ENCODE measurements at places on chromosomes 7 and 10. TPM values are rescaled to one million over a fixed set of nuclear protein-coding genes. Genes with fewer than 3 reads are reported as not detected.

The RSPH10B gene
- total RNA-seq, result 4.0 TPM

The HACD1 gene
- 7.1 TPM for total RNA-seq

The ANKRD2 gene
- total RNA-seq, result 1.6 TPM

The MYL7 gene
- 4.7 TPM for total RNA-seq

The TAS2R39 gene
- not detected for total RNA-seq

The TCTN3 gene
- total RNA-seq, result 19.5 TPM

The PLXNA4 gene
- total RNA-seq, result 47.7 TPM

DNA sequence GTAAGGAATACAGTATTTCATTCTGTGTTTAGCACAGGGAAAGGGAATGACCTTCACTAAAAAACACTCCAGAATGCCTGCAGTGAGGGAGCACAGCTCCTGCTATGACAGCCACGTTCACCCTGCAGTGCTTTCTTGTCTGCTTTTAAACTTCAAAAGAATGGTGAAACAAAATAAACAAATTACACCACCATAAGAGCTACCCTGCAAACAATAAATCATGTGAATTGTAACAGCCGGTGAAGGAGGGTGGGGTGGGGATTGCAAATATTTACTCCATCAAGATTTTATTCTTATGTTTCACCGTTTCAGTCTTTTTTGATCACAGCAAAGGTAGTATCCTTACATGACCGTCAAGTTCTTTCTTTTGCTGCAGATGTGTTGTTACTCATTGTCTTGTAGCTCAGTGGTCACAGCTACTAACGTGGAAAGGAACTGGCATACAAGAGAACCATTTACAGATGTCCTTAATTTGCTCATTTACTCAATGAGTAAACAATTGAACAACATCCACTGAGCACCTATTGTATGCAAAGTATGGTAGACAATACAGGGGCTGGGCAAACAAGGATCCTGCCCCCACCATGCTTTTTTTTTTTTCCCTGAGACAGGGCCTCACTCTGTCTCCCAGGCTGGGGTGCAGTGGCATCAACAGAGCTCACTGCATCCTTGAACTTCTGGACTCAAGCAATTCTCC, 4.1 kb upstream of the CHN2 start:
- DNase-seq, result no peak

- DNase-seq, result no peak
Observed at GRCh38 chr7:14999331-14999730, 96.8 kb upstream of the DGKB start.

GRCh38 chr10:114009281-114009996, 34.2 kb upstream of the ADRB1 start:
- no peak for DNase-seq

GRCh38 chr10:72712136-72712535, 20.2 kb downstream of the MCU start:
- DNase-seq, result no peak

GRCh38 chr10:12408472-12408871, 59.1 kb downstream of the CAMK1D start:
- no peak for DNase-seq

DNA sequence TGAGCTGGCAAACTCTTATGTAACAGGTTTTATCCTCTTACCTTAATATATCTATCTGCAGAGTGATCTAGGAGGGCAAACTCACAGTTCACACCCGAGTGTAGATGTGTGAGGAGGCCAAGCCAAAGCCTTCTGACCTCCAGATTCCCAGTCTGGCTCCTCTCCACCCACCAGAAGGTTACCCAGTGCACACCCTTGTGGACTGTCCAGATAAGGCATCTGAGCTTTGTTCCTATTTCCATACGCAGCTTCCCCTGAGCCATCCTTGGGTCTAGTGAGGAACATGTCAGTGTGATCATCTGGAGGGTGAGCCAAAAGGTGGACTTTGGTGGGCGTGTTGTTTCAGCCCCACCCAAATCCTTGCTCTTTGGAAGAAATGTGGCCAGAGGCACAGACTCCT, 203.0 kb upstream of the MEOX2 start:
- no peak for DNase-seq

- peak; percentile 56 for DNase-seq
Observed at GRCh38 chr7:117076426-117076943, 123.2 kb downstream of the ST7 start.

DNA sequence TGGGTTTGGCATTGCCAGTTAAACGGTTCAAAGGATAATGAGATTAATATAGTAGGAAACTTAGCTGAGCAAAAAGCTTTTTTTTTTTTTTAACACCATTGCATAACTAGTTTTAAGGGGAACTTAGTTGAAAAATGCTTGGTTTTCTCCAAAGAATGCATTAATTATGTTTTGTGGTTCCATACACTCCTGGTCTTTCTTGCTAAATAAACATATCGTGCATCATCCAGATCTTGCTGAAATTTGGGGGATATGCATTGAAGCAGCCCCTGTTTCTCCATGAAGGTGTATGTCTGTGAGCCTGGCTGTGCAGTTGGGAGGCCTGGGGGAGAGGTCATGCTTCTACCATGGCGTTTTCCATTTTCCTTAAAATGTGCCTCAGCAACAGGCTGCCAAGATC, 558.2 kb upstream of the GALNT17 start:
- no peak for DNase-seq

DNA sequence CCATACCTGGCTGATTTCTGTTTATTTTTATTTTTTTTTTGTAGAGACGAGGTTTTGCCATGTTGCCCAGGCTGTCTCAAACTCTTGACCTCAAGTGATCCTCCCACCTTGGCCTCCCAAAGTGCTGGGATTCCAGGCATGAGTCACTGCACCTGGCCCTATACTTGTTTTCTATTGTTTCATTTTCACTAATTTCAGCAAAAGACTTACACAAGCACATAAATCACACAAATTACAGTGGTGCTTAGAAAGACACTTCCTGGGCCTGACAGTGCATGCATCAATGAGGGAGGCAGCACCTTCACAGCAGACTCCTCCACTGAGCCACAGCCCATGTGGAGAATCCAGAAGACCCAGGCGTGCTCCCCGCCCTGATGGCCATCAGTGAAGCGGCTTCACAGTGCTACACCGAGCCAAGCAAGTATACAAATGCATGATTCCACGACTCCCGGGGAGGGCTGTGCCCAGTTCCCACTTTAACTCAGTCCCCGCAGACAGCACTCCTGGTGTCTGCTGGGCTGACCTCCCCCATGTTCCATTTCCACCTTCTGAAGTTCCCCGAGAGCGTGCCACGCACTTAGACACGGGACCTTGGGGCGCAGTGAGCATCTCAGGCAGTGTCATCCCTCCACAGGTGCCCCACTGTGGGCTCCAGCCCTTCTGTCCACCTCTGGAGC, 20.6 kb downstream of the PITRM1 start:
- no peak for DNase-seq

- DNase-seq, result no peak
Observed at GRCh38 chr7:158362912-158363905, 224.4 kb downstream of the PTPRN2 start.

GRCh38 chr7:113197274-113197673, 78.9 kb upstream of the SMIM30 start:
- DNase-seq, result no peak

GRCh38 chr7:135802697-135803096, 54.1 kb upstream of the FAM180A start:
- DNase-seq, result no peak

GRCh38 chr7:141738592-141739013, 445 bp downstream of the SSBP1 start:
- no peak for DNase-seq

DNA sequence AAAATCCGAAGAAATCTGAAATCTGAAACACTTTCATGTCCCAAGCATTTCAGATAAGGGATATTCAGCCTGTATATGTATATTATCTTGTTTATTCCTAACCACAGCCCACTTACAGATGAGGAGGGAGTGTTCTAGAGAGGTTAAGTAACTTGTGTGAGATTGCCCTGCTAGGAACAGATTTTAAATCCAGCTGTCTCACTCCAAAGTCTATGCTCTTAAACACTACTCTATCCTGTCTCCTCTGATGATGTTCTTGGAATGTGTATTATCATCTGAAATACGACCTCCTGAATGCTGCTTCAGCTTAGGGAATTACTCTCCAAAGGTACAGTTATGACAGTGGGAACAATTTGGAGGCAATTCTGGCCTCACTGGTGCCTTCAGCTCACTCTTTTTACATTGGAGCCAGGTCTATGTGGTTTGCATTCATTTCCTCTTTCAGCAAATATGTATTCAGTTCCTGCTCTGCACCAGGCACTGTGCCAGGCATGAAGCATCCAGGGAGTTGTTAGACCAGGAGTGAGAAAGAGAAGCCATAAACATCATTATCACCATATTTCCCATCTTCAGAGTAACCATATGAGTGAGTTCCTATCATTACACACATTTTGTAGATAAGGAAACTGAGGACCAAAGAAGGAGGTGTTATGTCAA, 70.2 kb downstream of the NOC3L start:
- peak; percentile 33 for DNase-seq

- DNase-seq, result no peak
Observed at GRCh38 chr10:22342421-22342820, 2.9 kb upstream of the SPAG6 start.

DNA sequence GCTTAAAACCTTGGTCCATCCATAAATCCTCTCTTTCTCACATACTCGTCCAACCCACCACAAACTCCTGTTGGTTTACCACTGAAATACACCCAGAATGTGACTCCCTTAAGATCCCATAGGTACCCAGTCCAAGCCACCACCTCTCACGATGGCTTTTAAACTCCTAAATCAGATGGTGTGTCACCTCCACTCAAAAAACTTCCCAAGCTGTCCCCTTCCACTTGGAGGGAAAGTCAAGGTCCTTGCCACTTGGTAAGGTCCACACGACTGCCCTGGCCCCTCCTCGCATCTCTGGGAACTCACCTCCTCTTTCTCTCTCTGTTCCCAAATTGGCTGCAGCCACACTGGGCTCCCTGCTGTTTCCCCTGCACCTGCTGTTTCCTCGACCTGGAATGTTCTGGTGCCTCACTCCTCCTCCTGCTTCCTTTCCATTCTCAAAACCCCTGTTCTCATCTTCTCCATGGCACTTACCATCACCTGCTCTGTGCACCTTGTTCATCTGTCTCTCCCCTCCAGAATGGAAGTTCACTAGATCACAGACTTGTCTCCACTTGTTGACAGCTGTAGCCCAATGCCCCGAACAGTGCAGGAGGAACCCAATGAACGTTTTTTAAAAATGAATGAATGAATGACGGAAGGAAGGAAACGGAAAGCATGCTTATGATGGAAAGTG, 23.0 kb downstream of the ZFAND2A start:
- no peak for DNase-seq

GRCh38 chr7:158585721-158586498, 1.7 kb downstream of the PTPRN2 start:
- no peak for DNase-seq

GRCh38 chr10:10293481-10293951, 724.2 kb upstream of the CELF2 start:
- DNase-seq, result no peak

- no peak for DNase-seq
Observed at GRCh38 chr10:47409171-47409865, 25.2 kb upstream of the ZNF488 start.

DNA sequence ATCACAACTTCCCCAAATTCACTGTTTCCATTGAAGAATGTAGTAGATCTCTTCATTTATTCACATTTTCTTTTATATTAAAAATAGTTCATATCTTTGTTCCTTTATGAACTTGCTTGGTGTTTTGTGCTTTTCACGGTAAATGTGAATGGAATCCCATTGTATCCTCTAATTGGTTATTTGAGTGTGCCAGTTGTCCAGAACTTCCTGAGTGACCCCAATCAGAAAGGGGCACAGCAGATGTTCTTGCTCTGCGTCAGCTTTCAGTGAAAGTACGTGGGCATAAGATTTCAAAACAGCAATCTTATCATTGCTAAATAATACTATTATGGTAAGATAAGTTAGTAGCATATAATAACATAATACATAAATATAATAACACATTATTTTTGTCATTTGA, 47.0 kb downstream of the PTPRZ1 start:
- no peak for DNase-seq

DNA sequence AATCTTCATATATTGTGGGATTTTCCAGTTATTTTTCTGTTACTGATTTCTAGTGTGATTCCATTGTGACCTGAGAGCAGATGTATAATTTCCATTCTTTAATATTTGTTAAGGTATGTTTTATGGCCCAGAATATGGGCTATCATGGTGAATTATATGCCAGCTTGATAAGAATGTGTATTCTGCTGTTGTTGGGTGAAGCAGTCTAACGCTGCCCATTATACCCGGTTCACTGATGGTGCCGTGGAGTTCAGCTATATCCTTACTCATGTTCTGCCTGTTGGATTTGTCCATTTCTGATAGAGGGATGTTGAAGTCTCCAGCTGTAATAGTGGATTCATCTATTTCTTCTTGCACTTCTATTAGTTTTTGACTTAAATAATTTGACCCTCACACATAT, 41.7 kb downstream of the DYNC2I1 start:
- no peak for DNase-seq

- no peak for DNase-seq
Observed at GRCh38 chr10:24307696-24308485, 99.0 kb downstream of the KIAA1217 start.

GRCh38 chr10:22834471-22834870, 93.4 kb upstream of the ARMC3 start:
- DNase-seq, result no peak

- DNase-seq, result peak; percentile 85
Observed at GRCh38 chr10:131109726-131110125, 201.8 kb downstream of the TCERG1L start.

- no peak for DNase-seq
Observed at GRCh38 chr7:14905764-14906163, 3.2 kb upstream of the DGKB start.

GRCh38 chr10:34677591-34677990, 137.5 kb downstream of the PARD3 start:
- DNase-seq, result no peak

GRCh38 chr7:85685901-85686300, 499.0 kb upstream of the SEMA3D start:
- DNase-seq, result no peak

GRCh38 chr10:7377614-7378248, 33.1 kb downstream of the SFMBT2 start:
- DNase-seq, result no peak

GRCh38 chr7:39137480-39137879, 159.8 kb downstream of the POU6F2 start:
- no peak for DNase-seq

DNA sequence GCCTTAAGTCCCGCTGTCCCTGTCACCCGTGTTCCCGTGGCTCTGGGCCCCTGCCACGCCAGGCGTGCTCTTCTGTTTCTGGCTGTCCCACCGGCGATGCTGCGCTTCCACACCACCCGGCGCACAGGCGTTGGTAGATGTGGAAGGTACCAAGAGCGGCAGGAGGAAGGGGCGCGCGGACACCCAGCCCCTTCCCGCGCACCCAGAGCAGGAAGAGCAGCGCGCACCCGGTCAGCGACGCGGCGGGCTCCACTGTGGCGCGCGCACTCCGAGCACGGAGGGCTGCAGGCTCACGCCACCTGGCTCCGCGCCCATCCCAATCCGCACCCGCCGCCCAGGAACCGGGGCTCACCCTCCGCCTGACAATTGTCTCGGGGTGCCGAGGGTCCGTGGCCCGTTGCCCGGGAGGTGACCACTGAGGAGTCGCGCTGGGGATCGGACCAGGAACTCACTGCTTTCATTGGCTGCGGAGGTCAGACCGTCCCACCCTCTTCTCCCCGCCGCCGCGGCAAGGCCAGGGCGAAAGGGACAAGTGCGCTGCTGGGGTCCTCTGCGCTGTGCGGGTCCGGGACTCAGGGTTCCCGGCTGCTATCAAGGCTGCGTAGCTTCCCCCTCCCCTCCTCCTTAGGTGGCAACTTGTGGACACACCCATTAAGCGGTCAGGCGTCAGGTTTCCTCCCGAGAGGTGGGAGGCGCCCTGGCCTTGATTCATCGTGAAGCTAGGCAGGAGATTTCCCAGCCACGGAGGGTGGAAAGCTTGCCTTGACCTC, 121.6 kb upstream of the ZNF92 start:
- DNase-seq, result peak; percentile 56

- DNase-seq, result no peak
Observed at GRCh38 chr10:131270461-131271190, 40.9 kb downstream of the TCERG1L start.
